Activated CD4-positive, alpha-beta T cell treated with anti-CD3 and anti-CD28 coated beads for 48 hours (primary cell): ENCODE measurements at places on chromosomes 5 and 9.
A peak's percentile ranks its signal among the peaks of the same experiment; 100 is the strongest.

DNA sequence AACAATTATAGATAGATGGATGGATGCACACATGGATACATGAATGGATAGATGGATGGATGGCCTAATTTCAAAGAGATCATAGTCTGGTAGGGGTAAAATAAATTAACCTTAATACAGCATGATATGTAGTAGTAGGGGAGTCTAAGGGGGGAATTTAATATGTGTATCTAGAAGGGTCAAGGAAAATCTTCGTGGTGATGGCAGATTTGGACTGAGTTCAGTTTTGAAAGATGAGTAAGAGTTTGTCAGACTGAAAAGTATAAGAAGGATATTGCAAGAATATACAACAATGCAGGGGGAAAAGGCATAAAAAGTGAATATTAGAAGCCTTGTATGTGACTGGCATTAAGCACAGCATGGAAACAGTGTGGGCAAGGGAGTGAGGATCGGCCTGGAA, 98.7 kb downstream of the ZNF462 start:
- DNase-seq: no peak

GRCh38 chr5:168528521-168529373, at the start of gene FBLL1:
TSS of gene FBLL1 (plus strand) at chr5:168529305. CDS start at chr5:168529505, 200 bp downstream.
- peak; percentile 41 for DNase-seq

GRCh38 chr9:115978659-115979096, 174.9 kb upstream of the PAPPA start:
- no peak for DNase-seq

DNA sequence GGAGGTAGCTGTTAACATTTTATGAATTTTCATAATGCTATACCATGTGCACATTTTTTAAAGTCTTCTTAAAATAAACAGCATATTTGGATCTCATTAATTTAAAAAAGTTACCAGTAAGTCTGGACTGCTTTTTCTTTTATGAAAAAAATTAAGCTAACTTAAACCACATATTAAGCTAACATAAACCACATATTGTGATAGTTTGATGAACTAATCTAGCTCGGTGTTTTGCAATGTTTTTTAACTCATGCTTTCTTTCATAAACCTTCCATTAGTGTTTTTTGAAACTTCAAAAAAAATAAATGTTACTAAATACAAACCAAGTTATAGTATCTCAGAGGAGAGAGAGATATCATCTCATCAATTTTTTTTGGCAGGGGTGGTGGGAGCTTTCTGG, 26.5 kb downstream of the POLK start:
- no peak for DNase-seq

- no peak for DNase-seq
Observed at GRCh38 chr5:149018909-149019443, 43.9 kb downstream of the SH3TC2 start.

DNA sequence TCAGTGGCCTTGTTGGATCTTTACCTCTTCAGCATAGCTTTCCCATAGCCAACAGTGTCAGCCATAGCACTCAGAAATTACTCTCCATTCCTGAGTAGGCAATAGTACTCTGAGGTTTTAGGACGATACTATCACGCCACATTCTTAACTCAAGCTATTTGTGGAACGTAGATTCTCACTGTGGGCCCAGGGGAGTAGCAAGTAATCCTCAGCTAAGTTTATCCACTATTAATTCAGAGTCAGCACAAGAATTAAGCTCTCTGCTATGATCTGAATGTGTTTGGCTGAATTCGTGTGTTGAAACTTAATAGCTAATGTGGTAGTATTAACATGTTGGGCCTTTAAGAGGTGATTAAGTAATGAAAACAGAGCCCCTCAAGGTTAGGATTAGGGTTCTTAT, 858.8 kb upstream of the NUDT12 start:
- no peak for DNase-seq

DNA sequence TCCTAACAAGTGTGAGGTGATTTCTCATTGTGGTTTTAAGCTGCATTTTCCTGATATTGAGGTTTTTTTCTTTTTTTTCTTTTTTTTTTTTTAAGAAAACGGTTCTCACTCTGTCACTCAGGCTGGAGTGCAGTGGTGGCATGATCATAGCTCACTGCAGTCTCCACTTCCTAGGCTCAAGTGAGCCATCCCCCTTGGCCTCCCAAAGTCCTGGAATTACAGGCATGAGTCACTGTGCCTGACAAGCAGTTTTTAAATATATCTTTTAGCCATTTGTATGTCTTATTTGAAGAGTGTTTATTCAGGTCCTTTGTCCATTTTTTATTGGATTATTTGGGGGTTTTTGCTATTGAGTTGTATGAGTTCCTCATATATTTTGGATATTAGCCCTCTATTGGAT, 53.8 kb downstream of the GCNT1 start:
- DNase-seq: no peak

DNA sequence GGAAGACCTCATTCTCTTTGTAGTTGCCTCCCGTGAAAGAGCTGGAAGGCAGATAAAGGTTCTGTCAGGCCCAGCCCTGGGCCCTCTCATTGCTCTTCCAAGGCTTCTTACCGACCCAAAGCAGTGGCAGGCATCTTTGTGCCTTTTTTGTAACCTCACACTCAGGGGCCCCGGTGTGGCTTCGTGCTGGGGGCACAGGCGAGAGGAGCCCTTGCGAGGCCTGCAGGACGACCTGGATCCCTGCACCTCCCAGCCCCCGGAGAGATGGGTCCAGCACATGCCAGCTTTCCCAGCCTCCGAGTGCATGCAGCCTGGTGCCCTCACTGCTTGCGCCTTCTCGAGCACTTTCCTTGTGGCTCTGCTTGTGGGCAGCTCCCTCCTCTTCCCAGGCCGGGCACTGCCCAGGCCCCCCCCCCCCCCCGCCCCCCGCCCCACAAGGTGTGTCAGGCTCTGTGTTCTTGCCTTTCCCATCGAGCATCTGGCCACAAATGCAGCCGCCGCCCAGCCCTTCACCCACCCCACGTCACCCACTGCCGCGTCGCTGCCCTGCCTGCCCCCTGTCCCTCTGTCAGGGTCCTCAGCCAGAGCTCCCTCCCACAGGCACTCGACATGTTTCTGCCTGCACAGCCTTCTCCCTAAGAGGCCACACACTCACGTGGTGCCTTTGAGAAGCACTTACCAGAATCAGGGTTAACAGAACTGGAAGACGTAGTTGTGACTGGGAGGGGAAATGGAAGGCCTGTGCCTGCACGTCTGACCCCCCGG, 63.7 kb upstream of the CACNA1B start:
- DNase-seq: no peak

DNA sequence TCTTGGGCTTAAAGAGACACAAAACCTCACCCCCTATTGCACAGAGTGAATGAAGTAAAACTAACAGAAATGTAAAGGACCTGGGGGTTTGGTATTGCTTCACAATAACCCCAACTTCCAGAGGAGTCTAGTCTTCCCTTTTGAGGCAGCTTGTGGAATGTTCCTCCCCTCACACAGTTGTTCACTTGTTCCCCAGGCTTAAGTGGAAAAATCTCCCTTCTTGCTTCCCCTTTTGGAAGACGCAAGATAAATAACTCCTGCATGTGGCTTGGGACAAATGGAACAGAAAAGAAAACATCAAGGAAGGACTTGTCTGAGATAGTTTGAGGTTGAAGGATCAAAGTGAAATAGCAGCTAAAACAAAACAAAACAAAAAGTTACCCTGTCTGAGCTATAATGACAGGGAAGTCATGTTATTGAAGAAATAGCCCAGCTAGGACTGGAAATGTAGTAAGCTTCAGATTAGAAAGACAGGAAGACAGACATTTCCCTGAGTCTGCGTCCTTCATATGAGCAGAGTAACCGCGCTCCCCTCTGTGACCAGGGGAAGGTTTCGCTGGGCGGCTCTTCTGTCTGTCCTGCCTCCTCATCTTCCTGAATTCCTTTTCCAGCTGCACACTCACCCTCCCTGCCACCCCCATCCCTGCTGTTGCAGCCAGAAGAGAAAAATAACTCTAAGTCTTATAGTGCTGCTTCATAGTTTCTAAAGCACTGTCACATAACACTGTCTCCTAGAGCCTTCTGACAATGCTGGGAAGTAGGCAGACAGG, 8.8 kb downstream of the SPARC start:
- DNase-seq: no peak

DNA sequence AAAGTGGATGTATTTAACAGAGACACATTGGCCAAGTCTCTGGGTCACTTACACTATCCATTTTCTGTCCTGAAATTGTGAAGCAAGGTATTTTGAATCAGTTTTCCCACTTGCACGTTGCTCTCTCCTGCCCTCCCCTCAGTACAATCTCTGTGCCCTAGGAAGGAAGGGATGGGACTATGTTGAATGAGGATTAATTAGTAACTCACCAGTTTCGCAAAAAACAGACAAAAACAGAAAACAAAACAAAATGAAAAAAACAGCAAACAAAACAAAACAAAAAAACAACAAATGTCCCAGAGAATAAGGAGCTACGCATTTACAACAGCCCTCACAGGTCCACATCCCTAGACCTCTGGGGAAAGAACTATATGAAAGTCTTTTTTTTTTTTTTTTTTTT, 1.1 kb upstream of the CD14 start:
- no peak for DNase-seq

DNA sequence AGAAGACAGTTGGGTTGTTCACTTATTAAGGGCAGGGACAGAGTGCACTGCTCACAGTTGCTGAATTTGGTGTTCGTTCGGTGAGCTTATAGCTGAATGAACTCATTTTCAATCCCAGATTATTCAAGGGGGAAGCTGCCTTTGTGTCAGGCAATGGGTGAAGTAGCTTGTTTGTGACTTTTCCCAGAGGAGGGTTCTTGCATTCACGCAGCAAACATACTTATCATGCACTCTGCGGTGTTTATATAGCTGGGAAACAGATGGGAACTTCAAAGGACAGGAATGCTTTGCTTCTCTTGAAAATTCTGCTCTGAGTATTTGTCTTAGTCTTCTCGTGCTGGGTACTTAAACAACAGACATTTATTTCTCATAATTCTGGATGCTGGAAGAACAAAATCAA, 64.7 kb upstream of the ABCA1 start:
- DNase-seq: no peak

DNA sequence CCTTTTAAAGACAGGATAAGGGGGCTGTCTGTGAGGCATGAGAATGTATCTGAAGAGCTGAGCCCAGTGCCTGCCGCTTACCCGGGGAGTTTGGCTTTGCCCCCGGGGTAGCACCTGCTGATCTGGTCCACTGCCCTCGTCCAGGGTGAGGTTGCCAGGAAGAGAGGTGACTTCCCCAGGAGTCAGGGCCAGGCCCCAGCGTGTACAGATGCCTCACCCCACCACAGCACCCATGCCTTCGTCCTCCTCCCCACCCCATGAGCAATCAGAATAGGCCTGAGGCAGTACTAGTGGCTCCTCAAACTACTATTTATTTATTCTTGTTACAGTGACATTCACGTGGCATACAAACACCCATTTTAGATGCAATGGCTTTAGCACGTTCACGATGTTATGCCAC, 15.7 kb upstream of the AIF1L start:
- no peak for DNase-seq

DNA sequence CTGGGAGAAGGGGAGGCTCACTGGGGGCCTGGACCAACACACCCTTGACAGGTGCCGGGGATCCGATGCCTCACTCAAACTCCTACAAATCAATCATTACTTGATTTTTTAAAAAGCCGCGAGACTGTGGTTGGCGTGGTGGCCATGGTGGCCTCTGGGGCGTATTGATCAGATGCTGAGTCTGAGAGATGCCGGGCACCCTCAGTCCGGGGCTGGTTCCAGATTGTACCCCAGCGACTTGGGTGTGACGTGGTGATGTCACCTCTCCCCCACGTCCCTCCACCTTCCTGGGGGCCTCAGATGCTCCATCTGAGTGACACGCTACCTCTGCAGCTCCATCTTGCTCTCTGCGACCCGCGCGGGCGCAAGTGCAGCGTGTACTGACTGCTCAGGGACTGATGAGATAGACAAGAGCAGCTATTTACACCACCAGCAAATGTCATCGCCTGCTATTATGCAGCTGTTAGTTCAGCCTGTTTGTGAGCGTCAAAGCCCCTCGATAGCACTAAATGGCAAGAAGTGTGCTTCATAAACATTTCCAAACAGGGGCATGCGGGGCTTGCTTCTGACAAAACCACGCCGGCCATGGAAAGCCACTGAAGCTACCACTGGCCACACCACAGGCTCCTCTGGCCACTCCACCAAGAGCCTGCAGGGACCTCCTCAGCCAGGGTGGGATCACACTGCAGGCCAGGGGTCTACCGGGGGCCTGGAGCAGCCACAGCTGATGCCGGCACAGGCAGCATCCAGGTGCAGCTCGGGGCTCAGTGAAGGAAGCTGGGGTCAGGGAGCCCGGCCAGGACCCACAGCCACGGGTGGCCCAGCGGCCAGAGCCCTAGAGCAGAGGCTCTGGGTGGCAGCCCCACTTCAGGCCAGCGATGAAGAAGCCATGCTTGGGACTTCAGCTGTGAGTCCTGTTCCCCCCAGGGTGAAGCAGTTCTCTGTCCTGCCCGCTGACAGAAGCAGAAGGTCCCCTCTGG, 50.1 kb downstream of the SLC6A3 start:
- DNase-seq: no peak

DNA sequence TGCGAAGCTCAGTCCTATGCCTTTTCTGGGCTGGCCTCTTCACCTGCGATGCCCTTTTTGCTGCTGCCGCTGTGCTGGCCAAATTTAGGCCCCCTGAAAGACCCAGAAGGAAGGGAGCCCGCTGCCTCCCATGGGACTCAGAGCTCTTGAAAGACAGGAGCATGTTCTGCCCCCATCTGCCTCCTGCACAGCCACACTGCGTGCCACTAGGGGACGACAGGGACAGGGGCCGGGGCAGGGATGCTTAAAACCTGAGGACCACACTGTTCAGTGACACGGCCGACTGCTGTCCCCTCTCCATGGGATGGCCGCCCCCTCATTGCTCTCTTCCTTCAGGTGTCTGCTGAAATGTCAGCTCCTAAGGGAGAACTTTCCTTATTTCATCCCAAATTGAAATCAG, 132.4 kb downstream of the ADAMTS2 start:
- DNase-seq: no peak

DNA sequence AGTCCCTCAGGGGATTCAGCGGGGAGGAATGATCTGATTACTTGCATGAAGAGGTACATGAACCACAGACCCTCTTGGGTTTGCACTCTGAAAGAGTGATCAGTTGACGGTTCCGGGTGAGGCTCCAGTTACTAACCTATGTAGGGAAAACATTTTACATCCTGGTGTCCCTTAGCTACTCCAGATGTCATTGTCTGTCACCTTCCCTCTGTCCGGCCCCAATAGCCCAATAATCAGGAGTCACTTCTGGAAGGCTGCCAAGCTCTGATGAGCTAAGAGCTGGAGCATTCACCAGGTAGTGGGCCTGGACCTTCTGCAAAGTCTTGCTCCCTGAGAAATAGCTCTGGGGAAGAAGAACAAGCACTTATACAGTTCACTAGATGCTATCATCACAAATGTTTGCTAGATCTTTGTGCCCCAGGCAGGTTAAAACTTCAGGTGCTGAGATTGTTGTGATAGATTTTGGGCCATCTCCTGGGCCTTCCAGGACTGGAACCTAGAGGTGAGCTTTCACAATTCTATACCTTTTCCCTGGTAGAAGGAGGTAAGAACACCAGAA, 64.5 kb downstream of the ENTREP1 start:
- DNase-seq: no peak

GRCh38 chr5:181222630-181223057, 437 bp upstream of the TRIM41 start:
- no peak for DNase-seq

DNA sequence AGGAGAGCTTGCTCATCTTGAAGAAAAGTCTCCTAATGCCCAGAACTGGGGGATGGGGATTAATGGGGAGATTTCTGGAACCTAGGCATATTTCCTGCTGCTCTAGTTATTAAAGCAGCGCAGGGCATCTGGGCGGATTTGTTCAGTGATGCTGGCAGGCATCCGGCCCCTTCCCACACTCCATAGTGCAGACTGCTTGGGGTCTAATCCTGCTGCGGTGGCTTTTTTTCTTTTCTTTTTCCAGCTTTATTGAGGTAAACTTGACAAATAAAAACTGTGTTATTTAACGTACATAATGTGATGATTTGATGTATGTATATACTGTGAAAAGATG, 30.7 kb downstream of the PPARGC1B start:
- DNase-seq: no peak
